ENCODE measurements at places on chromosomes 7 and 10.
A peak's percentile ranks its signal among the peaks of the same experiment; 100 is the strongest.

GRCh38 chr10:110174201-110174600 is 33.2 kb upstream of the MXI1 start:
- no peak for DNase-seq

DNA sequence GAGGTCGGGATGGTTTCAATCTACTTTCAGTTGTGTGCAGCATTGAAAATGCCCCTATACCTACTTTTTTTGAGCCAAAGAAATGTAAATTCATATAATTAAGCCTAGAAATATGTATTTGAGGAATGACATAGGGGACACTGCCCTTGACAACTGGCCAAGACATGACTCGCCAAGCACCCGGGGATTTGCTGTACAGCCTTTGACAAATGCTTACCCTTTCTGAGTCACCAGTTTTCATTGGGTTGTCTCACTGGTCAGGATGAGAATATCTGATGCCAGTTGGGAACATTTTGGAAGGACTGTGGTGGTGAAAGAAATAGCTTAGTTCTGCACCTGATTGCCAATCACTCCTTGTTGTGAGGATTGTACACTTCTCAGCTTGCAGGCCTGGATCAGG is 166.8 kb upstream of the HABP2 start:
- no peak for DNase-seq

DNA sequence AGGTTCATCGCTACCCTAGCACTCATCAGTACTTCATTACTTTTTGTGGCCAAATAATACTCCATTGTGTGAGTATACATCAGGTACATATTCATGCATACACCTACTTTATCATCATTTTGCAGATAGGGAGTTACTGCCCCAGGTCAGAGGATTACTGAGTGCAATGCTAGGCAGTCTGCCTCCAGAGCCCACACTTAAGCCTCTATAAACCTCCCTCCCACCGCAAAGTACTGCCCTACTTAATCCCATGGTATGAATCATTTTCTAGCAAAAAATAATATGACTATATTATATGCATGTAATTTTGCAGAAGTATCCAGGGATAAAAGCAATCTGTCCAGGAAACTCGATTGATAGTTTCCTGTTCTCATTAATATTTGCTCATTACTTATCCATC is 194.3 kb downstream of the GRID1 start:
- DNase-seq = no peak

- DNase-seq = no peak
These were observed 35.6 kb downstream of the POLL start for GRCh38 chr10:101552442-101552841.

GRCh38 chr7:8228766-8229674 is 32.9 kb downstream of the ICA1 start:
- DNase-seq = no peak

DNA sequence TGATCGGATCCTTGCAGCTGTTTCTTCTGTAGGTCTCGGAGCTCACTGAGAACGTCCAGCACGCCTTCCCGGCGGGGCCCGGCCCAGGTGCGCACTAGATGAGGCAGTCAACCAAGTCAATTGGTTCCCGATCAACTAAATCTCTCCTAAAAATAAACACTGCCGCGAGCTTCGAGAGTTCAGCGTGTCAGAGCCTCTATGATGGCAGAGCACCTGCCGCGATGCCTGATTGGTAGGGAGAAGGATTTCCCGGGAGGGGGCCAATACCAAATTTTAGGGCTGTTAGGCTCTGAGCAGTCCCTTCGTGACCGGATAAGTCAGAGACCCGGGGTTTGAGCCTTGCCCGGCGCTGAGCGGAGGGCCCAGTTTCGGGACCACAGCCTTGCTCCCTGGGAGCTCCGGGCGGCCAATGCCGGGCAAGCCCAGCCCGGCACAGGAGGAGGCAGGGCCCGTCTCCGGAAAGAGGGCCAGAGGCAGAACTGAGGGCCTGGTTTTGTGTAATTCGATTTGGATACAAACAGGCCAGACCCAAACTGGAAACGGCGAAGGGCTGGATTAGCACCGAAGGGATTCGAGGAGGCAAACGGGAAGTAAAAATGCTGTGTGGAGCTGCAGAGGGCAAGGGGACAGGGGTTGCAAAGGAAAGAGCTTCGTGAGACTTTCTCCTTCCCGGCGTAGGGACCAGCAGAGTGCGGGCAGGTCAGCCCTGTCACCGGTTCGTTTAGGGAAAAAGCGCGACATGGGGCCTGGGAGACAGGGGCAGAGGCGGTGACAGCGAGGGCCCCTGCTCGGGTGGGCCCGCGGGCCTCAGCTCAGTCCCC is 569 bp downstream of the SLC26A5 start:
- no peak for DNase-seq

DNA sequence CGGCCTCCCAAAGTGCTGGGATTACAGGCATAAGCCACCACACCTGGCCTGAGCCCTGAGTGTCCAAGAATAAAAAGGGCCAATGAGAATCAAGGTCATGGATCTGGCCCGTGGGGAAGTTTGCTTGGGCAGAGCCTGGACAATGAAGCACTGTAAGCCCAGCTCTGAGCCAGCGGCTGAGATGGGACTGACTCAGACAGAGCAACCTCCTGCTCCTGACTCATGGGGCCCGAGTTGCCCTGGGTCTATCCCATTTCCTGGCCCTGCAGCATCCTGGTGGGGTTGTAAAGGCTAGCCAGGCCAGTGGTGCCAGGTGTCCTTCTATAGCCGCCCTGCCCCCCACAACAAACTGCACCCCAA is 5.2 kb upstream of the MYH16 start:
- no peak for DNase-seq

GRCh38 chr10:89649051-89649450 is 4.0 kb upstream of the PANK1 start:
- no peak for DNase-seq

GRCh38 chr10:63438506-63439498 is 27.0 kb downstream of the JMJD1C start:
- DNase-seq = no peak

GRCh38 chr7:15921576-15921975 is 235.1 kb upstream of the MEOX2 start:
- DNase-seq = no peak

- no peak for DNase-seq
These were observed 51.3 kb downstream of the AOC1 start for GRCh38 chr7:150903606-150904005.

- DNase-seq = no peak
These were observed 4.1 kb downstream of the ACBD7 start for GRCh38 chr10:15084502-15084922.

DNA sequence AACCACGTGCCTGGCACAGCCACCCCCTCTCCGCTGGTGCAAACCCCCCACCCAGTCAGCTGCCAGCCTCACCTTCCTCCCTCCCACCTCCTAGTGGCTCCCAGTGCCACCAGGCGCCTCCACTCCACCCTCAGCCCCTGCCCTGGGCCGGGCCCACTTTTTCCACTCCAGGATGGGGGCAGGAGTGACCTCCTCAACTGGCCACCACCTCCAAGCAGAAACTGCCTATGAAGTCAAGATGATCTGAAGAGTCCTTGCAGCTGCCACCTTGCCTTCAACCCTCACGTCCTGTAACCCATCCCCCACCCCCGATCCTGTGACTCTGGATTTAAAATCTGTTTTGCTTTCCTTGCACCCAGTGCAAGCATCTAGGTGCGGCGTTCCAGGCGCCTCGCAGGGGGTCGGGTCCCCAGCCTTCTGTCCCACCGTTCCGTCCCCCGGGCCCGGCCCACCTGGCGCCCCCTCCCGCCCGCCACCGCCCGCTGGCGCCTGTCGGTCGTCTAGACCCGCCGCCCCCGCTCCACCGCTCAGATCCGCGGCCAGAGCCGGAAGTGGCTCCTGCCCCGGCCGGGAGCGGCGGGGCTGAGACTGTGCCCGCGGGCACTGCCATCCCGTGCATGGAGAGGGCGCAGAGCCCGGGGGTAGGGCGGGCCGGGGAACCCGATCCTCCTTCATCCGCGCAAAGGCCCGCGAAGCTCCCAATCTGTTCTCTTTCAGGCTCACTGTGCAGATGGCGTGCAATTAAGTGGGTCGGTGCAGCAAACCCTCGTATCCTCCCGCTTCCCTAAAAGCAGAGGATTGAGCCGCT is 51.2 kb upstream of the GTF2I start:
- DNase-seq = peak; percentile 47

- no peak for DNase-seq
These were observed 404.7 kb upstream of the PODXL start for GRCh38 chr7:131961054-131961680.

DNA sequence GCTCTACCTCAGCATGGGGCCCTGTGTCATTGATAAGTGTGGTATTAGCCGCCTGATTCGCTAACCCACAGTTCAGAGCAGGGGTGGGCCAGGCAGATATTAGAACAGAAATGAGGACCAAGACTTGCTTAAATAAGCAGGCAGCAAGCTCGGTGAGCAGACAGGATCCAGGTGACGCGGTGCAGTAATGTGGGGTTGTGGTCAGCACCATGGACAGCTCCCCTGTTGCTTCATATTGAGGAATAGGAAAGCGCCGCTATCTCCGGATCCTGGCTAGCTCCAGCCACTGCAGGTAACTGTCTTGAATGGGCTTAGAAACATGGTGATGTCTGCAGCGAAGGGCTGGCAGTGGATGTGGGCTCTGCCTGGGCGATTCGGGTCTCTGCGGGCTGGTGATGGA is 51.3 kb upstream of the GPR26 start:
- peak; percentile 94 for DNase-seq

DNA sequence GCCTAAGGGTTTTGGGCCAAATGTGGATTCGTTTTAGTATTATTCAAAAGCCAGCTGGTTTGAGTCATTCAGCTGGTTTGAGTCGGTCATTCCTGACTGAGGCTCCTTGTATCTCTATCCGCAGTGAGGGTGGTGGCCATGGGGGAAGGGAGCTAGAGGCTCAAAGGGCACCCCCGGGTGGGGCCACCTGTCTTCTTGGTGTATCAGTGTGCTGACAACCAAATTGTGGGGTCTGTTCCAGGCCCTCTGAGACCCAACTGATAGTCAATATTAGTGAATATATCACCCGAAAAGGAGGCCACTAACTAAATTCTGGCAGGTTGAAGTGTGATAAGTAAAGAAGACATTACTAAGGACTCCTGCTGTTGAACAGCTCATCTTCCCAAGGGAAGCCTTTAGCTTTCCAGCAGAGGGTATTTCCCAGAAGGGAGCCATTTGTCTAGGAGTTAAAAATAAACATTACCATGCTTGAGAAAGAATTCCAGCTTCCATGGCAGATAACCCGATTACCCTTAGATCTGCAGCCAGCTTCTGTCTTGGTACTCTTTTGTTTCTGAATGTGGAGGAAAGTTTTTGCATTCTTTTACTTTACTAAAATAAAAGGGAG is 29.9 kb upstream of the DDX50 start:
- no peak for DNase-seq

DNA sequence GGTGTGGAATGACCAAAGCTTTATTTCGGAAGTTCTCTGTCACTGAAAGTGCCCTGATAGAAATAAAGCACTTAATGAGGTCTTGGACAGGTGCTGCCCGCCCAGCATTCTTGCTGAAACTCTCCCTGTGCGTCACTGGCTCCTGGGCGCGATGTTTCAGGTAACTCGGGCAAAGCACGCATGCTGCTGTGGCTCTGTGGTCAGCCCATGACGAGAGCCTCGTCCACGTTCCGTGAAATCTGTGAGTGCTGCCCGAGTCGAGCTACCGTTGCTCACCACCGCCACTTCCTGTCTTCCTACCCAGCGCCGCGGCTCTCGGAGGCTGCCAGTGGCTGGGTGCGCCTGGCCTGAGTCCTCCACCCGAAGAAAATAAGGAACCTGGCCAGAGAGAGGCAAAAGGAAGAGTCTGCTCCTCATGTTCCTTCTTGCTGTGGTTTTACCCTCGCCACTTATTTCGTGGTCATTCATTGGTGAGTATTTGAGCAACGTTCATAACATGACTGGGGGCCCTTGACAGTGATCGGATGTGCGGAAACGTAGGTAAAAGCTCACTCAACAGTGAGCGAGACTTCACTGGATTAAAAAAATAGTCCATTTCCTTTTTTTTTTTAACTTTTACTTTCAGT is 95.5 kb downstream of the MAP3K8 start:
- no peak for DNase-seq

DNA sequence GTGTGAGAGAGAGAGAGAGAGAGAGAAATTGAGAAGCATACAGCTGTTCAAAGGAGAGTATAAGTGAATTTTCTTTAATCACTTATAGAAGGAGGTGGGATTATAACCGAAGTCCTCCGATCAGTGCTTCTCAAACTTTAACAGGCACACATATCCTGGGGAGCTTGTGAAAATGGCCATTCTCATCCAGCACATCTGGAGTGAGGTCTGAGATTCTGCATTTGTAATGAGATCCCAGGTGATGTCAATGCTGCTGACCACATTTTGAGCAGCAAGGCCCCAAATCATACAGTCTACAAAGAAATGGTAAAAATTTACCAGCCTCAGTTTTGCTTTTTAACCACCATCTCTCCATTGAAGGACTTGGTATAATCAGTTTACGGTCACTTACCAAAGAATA is 219.0 kb downstream of the PTEN start:
- DNase-seq = no peak

DNA sequence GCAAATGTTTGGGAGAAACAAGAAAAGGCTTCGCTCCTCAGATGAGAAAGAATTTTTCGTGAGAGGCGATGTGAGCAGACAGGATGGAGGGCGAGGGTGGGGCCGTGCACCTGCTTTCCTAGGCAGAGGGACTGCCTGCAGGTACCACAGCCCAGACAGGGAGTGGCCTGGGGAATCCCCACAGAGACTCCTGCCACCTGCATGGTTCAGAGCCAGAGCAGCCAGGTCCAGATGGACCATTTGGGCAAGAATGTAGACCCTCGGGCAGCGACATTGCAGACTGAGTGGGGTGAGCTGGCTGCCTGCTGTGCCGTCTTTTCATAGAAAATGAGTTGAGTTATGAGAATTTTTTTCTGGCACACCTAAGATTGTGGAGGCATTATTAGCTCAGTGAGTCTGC is 216.8 kb downstream of the SNX10 start:
- DNase-seq = no peak

DNA sequence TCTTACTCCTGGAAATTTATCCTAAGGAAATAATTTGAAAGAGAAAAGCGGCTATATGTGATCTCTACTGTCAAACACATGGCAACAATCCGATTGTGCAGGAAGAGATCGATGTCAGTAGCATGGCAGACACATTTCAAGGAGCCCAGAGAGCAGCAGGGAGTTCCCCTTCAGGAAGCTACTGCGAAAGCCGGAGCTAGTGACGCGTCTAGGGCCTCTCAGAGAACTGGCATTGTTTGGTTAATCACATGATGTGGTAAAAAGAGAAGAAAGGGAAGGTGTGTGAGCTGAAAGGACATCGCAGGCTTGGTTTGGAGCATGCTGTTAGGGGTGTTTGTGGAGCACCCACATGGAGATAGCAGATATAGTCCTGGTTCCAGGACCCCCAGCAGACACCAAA is 74.9 kb downstream of the BEND7 start:
- no peak for DNase-seq

DNA sequence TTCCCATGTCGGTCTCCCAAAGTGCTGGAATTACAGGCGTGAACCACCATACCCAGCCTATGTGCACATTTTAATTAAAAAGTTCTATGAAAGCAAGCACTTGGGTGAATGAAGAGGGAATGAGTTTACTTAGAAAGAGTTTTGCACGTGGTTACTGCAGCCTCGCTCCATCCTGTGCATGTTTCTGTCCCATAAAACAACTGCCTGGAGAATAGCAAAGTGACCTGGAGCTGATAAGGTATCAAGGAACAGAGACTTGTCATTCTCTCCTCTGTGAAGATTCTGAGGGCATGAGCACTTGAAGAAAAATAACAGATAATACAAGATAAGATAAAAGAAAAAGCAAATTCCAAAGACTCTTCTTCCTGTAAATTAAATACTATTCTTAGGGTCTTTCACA is 112.2 kb upstream of the JCAD start:
- no peak for DNase-seq
